ENCODE measurements at places on chromosomes 11 and 22.

GRCh38 chr11:64848214-64848825 lies 3.9 kb upstream of the CDC42BPG start:
- DNase-seq, result no peak

DNA sequence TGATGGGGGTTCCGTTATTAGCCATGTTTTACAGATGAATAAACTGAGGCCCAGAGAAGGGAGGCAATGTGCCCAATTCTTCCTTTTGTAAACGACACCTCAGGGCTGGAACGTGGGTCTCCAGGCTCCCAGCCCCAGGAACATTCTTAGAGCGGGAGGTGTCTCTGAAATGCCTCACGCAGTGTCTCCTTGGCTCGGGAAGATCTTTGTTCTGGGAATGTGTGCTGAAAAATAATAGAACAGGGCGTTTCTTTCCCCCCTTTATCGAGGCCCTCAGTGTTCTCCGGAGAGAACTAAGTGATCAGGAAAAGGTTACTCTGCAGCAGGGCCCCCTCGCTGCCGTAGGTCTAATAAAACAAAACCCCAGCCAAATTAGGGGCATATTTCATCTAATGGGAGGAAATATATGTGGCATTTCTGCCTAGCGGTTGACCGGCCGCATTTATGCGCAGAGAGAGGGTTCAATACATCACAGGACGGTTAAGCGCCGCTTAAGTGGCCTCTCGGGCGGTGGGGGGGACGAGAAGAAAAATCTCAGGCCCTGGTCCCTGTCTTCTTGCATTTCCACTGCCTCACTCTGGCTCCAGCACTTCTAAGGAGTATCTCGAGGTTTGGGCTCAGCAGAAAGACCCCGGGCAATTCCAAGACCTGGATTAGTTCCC lies 564.3 kb downstream of the MN1 start:
- no peak for DNase-seq

DNA sequence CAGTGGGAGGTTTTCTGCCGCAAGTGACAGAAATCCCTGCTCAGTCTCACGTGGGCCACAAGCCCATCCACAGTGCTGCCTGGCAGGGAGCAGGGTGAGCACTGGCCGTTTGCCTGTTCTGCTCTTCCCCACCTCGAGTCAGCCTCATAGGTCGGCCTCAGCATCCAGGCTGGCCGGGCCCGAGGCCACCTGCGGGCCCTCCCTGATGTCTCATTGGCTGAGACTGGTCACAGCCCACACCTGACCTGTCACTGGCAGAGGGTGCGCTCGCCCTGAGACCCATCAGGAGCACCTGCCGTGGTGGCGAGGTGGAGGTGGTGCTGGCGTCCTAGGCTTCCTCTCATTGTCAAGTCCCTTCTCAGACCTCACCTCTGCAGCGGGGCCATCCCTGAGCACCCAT lies 72.1 kb downstream of the ELFN2 start:
- no peak for DNase-seq

DNA sequence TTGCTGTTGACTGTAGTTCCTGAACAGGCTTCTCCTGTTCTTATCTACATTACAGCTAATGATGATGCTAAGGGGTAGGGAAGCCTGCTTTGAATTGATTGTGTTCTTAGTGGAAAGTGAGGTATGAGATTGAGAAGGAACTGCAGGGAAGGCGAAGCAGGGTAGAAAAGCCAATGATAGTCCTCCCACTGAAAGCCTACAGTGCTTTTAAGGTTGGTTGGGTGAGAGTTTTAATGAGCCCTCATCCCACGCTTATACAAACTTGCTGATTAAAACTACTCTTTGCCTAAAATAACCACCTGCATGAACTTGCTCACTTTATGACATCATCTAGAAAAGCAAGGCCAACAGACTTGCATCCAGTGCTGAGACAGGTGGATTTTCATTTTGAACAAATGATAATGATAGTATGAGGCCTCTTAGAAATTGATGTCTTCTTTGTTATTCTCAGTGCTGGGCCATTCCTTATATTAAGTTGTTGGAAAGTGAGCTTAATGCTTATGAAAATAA lies 632.4 kb upstream of the ANO5 start:
- DNase-seq, result no peak

- DNase-seq, result no peak
Measured at GRCh38 chr22:42202048-42202447, 68.4 kb downstream of the TCF20 start.

- no peak for DNase-seq
Measured at GRCh38 chr11:19526119-19526518, 186.5 kb upstream of the NAV2 start.

- no peak for DNase-seq
Measured at GRCh38 chr11:80529726-80530125, 1088.9 kb upstream of the TENM4 start.

DNA sequence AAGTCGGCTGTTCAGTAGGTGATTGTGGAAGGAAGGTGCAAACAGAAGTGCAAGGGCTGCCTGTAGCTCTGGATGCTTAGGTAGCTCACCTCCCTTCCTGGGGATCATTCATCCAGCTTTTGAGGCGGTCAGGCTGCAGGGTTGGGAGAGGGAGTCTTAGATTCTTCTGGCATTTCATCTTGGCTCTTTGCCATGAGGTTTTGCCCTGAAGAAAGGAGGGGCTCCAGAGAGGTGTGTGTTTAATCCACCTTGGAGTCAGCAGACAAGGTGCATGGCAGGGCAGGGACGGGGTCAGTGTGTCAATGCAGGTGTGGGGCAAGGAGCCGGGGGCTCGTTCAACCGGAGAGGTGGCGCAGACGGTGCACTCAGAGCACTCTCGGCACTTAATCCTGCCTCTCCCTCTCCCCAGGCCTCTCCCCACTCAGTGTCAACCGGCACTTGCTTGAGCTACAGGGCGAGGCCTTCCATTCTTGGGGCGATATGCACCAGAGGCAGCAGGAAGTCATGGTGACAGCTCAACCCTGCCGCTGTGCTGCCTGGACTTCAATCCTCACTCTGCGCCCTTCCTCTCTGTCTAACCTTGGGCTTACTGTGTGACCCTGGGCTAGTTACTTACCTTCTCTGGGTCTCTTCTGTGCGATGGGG lies 7.2 kb downstream of the ADAMTS15 start:
- no peak for DNase-seq

DNA sequence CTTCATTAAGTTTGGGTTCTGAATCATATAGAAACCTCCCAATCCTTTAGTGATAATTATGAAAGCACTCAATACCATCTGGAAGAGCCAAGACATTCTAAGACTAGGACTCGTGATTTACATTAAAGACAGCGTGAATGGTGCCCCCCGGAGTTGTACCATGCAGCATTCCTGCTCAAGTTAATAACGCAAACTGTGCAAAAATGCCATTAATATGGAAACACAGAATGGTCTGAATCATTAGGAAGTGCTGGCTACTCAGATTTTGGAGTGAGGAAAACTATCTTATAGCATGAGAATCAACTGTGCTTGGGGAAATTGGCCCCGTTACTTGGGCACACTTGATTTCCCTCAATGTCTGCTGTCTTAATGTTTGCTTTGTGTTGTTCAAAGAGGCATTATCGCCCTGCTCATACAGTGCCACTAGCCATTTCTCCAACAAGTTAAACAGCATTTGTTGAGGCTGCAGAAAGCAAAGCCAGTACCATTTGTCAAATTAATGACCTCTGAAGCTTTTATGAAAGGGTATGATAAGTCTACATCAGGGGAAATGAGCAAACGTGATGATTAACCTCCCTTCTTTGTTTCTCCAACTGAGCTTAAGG lies 18.5 kb upstream of the TPH1 start:
- DNase-seq, result no peak

GRCh38 chr11:46160100-46160499 lies 38.8 kb upstream of the PHF21A start:
- DNase-seq, result no peak

DNA sequence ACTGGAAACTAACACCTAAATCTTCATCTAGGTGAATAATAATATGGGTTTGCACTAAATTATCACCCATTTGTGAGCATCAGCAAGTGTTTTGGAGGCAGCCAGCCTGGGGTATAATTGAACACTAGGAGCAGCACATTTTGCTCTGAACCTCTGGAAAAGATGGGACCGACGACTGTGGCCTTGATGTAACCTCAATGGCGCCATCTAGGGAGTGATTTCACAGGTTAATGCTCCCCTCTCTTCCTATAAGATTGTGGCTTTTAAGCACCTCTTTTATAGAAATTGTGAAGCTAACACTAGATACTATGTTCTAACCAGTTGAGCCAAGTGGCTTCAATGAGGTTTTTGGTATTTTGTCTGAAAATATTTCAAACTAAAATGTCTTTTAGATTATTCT lies 203.7 kb downstream of the NELL1 start:
- DNase-seq, result peak; percentile 80

DNA sequence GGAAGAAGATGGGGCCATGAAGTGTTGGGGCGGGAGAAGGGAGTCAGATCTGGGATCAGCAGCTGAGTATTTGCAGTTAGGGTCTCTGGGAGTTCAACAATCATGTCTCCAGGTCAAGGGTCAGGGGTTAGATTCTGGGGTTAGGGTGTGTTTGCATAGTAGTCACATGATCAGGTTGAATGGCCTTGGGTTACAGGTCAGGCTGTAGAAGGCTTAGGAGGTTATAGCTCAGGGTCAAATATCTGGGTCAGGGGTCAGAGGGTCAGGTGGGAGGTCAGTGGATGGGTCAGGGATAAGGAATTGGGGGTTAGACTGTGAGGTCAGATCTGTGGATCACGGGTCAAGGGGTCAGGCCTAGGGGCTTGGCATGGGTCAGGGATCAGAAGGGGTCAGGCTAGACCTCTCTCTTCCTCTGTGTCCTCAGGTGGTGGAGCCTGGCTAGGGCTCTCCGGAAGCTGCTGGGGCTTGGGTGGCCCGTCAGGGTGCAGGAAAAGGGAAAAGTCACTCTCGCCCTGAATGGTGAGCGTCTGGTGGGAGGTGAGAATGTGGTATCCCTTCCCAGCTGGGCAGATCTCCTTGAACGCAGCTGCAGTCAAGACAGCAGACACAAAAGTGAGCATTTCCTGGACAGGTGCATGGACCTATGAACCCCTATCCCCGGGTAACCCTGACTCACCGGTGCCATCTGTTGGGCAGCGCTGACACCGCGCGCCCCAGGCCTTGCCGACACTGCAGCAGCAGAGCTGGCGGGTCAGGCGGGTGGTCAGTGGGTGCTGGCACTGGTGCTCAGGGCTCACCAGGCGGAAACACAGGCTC lies 6.4 kb downstream of the LTBP3 start:
- peak; percentile 66 for DNase-seq

DNA sequence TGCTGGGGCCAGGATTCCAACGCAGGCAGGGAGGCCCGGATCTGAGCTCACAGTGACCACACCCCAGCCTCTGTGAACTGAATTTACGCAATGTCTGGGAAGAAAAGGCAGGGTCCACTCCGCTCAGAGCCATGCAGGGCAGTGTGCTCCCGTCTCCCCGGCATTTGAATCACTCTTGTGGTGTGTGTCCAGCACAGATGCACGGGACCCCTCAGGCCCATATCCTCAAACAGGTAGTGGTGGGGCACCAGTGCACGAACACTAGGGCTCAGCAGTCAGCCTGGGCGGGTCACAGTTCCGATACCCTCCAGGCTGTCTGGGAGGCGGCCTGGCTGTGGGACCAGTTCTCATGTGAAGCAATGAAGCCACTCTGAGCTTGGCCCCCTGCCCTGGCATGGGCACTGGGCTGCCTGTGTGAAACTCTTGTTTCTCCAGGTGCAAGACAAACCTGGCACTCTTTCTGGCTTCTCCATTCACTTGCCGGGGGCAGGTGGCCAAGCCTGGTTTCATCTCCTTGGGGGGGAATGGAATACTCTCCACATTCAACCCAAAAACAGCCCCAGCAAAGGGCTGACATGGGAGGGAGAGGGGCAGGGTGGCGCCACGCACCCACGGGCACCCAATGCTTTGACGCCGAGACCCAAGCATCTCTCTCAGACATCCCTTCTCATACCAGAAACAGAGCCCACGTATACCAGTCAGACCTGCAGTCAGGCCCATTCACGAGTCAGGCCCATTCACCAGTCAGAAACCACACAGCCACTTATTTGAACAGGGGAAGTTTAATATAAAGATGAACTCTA lies 14.3 kb downstream of the DHCR7 start:
- no peak for DNase-seq

GRCh38 chr11:129372609-129373488 lies 2.8 kb upstream of the BARX2 start:
- no peak for DNase-seq

DNA sequence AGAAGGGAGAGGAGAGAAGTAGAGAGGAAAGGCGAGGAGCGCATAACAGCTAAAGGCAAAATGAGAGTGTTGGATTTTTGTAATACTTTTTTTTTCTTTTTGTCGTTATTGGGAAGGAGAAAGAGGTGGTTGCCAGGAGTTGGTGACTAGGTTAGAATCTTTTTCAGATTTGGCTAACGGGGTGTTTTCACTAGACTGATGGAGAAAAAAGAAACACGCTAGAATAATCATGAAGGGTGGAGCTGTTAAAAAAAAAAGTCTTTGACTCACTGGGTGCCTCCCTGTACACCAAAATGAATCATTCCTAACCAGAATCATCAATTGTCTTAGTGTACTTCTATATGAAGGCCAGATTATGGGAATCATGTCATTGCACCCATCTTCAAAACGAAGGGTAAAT lies 12.7 kb downstream of the BLID start:
- no peak for DNase-seq

GRCh38 chr11:31355131-31355530 lies 14.4 kb downstream of the DCDC1 start:
- no peak for DNase-seq

GRCh38 chr22:36746375-36746970 lies 29.4 kb downstream of the IFT27 start:
- no peak for DNase-seq

DNA sequence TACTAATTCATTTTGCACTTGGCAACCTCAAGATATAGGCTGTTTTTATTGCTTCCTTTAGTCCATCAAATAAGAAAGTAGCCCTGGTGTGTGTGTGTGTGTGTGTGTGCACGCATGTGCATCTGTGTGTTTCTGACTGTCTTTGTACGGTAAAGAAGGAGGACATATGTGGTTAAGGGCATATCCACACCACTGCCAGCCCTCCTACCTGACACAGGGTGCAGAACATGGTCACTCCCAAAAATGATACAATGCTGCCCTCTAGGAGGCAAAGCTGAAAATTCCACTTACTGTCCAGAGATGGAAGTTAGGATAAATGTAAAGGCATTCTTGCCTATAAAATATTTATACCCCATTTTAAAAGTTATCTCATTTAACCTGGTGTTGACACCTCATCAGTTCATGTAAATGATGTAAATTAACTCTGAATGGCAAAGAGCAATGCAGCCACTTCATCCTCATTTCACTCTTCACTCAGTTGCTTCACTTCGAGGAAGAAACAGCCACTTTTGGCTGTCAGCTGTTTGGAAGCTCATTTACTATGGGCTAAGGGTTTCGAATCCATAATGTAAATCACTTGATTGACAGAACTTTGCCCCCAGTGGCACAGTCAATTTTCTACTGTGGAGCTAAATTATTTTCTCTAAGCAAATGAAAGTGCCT lies 83.1 kb upstream of the MTNR1B start:
- peak; percentile 75 for DNase-seq

DNA sequence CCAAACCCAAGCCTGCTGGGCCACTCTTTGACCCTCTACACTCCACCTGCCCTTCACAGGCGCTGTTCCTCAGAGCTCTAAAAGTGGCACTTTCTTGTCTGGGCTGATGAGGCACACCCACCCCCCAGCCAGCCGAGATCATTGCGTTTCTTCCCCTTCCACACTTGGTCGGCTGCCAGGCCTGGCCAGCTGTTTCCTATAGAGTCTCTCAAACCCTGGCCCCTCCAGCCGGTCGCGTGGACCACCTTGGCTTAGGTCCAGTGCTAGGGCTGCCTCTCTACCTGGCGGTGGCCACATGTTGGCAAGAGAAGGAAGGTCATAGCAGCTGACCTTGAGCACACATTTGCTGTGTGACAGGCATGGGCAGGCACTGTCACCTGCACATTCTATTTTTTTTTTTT lies 60.6 kb downstream of the PPP6R2 start:
- DNase-seq, result no peak

- DNase-seq, result no peak
Measured at GRCh38 chr11:9689721-9690120, 25.8 kb downstream of the SWAP70 start.
